Amygdala (tissue), 56 donors: ENCODE measurements at places on chromosomes 3 and 15.
A peak's percentile ranks its signal among the peaks of the same experiment; 100 is the strongest.

GRCh38 chr3:8555725-8556472 is 54.3 kb downstream of the LMCD1 start:
- no peak for DNase-seq

DNA sequence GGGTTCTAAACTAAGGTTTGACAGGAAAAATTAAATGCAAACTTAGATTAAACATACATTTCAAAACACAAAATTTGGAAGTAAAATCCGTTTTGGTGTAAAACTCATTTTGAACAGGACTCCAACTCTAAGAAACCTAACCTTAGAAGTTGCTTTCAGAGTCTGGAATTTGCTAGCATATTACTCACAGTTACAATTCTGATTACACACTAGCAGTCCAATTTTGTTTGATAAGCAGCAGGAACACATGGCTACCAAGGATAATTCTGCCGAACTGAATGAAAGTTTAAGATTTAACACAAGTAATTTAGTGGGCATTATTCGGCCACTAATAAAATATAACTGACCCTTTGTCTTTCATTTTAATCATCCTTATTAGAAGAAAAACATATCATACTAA is 49.6 kb downstream of the FRMD5 start:
- DNase-seq = no peak

GRCh38 chr15:78761020-78761419 is 50.2 kb downstream of the ADAMTS7 start:
- DNase-seq = no peak

DNA sequence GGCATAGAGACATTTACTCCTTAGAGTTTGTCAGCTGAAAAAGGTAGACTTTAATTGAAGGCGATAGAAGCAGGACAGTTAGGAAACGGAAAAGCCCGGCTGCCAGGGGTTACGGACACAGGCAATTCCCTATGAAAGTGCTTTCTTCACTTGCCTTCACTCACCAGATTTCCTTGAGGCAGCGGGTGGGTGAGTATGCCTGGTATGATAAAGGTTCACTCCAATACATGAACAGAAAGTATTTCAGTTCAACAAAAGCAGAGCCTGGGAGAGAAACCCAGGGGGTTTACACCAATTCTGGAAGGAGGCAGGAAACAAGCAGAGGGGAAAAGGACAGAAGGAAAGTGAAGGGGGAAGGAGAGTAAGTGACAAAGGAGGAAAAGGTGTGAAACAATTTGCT is 53.9 kb downstream of the QTRT2 start:
- no peak for DNase-seq

- DNase-seq = no peak
These were observed 152.1 kb downstream of the GABRB3 start for GRCh38 chr15:26620528-26621458.

- DNase-seq = no peak
These were observed 61.4 kb downstream of the BFSP2 start for GRCh38 chr3:133461291-133461690.

DNA sequence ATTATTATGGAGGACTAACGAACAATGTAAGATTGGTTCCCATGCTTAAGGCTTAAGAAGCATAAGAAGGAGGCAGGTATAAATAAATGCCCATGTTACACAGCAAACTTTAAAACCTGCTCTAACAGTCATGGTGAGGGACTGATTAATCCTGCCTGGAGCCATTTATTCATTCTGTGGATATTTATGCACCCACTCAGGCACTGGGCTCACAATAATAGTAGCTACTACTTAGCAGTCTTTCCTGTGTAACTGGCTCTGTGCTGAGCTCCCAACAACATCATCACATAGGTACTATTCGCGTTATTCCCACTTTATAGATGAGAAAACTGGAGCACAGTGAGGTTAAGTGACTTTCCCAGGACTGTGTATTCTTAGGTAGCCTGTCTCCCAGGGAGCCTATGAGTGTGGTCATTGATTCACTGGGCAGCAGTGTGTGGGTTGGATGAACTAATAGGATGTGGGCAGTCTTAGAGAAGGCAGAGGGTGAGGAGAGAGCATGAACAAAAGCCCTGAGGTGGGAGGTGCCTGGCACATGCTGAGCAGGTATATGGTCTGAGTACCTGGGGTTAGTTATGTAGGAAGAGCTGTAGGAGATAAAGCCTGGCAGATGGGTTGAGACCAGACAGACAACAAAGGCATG is 44.1 kb upstream of the UMPS start:
- no peak for DNase-seq

- DNase-seq = no peak
These were observed 38.7 kb upstream of the NSMCE3 start for GRCh38 chr15:29308299-29308698.

DNA sequence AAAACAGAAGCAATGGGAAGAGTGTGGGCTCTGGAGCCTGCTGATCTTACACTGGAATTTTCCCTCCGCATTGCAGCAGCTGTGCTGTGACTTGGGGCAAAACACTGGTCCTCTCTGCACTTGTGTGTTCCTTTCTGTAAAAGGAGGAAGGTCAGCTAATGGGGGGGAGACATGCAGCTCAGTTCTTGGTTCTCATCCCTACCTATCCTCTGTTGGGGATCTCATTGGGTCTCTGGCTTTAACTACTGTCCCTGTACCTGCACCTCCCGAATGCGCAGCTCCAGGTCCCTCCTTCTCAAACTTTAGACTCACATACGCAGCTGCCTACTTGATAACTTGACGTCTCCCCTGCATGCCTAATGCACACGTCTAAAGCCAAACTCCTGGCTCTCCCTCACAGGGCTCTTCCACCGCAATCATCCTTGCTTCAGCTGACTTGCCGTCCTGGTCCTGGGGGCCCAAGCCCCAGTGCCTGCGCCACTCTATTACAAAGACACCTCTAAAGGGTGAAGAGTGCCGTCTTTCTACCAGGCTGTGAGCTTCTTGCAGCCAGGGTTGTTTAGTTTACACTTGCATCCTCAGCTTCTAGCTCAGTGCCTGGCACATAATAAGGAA is 5.9 kb upstream of the TMEM44 start:
- DNase-seq = no peak

- no peak for DNase-seq
These were observed 59.9 kb downstream of the SMAD6 start for GRCh38 chr15:66761726-66762595.

DNA sequence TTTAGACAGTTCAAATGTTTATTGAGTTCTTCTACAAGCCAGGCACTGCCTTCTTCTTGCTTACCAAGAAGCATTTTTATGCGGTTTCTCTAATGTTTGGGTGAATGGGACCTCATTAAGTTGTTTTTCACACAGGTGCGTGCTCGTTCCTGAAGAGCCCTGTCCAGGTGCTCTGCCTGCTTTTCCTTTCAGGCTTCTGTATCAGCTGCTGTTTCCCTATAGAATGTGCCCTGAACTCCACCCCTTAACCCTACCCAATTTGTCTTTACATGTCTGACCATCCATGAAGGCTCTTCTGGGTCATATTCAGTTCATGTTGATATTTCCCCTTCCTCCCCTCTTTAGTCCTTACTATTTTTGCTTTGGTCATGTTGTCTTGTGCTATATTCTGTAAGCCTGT is 22.4 kb upstream of the GOLGA6L10 start:
- no peak for DNase-seq

GRCh38 chr3:50610181-50610971 is 1.2 kb downstream of the CISH start:
- DNase-seq = no peak

GRCh38 chr3:16992198-16992597 is 107.4 kb downstream of the PLCL2 start:
- no peak for DNase-seq

DNA sequence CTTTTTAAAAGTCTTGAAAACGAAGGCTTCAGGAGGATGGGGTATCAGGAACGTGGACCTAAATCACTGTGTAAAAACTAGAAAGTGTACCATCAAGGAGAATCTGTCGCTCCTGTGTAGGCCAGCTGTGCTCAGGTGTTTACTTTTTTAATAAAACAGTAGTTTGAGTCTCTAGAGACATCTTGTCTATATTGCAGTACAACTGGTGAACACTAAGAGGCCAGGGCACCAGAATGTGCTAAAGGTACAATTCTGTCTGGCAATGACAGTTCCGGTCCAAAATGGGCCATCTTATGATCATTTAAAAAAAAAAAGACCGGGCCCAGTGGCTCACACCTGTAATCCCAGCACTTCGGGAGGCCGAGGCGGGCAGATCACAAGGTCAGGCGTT is 61.8 kb upstream of the MCF2L2 start:
- no peak for DNase-seq

- no peak for DNase-seq
These were observed 132.7 kb downstream of the GHSR start for GRCh38 chr3:172315401-172316091.

- DNase-seq = no peak
These were observed 126.9 kb upstream of the SLC7A14 start for GRCh38 chr3:170712798-170713197.

GRCh38 chr15:55240125-55240760 is 43.5 kb upstream of the RSL24D1 start:
- DNase-seq = no peak

GRCh38 chr15:82045179-82045891 is 483 bp downstream of the MEX3B start:
- DNase-seq = peak; percentile 66

GRCh38 chr15:98127586-98127985 is 167.1 kb downstream of the ARRDC4 start:
- DNase-seq = no peak

GRCh38 chr3:142106548-142106947 is 42.8 kb downstream of the TFDP2 start:
- no peak for DNase-seq

GRCh38 chr3:126211569-126211968 is 31.2 kb upstream of the ALDH1L1 start:
- DNase-seq = no peak

- DNase-seq = no peak
These were observed 24.7 kb downstream of the CACNA2D2 start for GRCh38 chr3:50478671-50479260.

DNA sequence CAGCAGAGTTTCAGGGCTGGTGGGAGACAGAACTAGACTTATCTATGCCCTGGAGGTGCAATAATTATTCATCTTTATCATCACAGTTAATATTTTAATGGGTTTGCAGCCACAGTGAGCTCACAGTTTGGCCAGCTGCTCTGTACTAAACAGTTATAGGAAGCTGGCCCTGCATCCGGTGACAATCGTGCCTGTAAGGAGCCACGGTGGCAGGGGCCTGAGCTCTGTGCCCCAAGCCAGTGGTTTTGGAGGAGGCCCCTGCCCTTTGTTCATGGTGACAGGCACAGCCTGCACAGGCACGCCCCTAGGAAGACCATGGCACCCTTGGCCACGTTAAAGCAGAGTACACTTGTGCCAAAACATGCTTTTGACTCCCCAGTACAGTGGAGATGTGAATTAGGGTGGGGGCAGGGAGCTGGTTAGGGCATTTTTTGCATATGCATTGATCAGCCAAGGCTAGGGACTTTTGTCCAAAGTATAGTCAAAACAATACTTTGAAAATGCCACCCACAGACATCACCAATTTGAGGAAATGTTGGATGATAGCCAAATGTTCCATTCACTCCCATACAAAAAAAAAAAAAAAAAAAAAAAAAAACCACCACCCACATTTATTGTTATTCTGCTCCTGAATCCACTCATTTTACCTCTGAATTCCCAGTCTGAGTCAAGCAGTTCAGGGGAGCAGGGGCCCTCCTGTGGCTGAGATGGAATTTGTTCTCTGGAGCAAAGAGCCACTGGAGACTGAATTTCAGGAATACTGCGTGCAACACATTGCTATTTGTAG is 3.4 kb upstream of the RFTN1 start:
- DNase-seq = peak; percentile 8

DNA sequence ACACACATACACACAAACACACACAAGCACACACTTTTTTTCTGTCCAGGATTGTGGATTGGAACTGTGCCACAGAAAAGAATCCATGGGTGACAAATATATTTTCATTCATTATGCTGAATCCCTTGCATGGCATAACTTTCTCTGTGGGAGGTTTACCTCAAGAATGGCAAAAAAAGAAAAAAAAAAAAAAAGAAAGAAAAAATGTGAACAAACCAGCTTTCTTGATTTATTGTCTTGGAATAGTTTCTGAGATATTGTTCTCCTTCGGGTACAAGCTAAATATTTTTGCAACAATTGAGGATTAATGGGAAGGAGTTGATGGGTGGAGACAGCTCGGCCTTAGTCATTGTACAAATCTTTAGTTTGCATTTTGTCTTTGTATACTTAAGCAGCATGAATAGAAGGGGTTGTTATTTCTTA is 153.1 kb downstream of the GMNC start:
- no peak for DNase-seq
